ENCODE measurements at places on chromosomes 2 and 18. TPM values are rescaled to one million over a fixed set of nuclear protein-coding genes. Genes with fewer than 3 reads are reported as not detected.

Gene CRYBA2
- not detected for total RNA-seq

Gene AUP1
- 366 TPM for total RNA-seq

Gene USP14
- 18.4 TPM for total RNA-seq

Gene CHRNA1
- total RNA-seq, result not detected

Gene PRSS56
- not detected for total RNA-seq

Gene CNTNAP5
- not detected for total RNA-seq

Gene SLC19A3
- 1.6 TPM for total RNA-seq

Gene RNF152
- total RNA-seq, result 9.6 TPM

Gene ASB18
- not detected for total RNA-seq

Gene RUFY4
- not detected for total RNA-seq

Gene CFAP210
- not detected for total RNA-seq

Gene SCYGR6
- not detected for total RNA-seq

Gene RAB27B
- not detected for total RNA-seq

Gene FBLN7
- not detected for total RNA-seq

Gene RIT2
- total RNA-seq, result not detected

Data from SK-MEL-5 (cell line).